ENCODE measurements at places on chromosomes 4 and X. TPM values are rescaled to one million over a fixed set of nuclear protein-coding genes. Genes with fewer than 3 reads are reported as not detected.

The AMBN gene
- total RNA-seq = not detected

GRCh38 chr4:183936574-183937345, 31.7 kb downstream of the STOX2 start:
- DNase-seq = no peak

DNA sequence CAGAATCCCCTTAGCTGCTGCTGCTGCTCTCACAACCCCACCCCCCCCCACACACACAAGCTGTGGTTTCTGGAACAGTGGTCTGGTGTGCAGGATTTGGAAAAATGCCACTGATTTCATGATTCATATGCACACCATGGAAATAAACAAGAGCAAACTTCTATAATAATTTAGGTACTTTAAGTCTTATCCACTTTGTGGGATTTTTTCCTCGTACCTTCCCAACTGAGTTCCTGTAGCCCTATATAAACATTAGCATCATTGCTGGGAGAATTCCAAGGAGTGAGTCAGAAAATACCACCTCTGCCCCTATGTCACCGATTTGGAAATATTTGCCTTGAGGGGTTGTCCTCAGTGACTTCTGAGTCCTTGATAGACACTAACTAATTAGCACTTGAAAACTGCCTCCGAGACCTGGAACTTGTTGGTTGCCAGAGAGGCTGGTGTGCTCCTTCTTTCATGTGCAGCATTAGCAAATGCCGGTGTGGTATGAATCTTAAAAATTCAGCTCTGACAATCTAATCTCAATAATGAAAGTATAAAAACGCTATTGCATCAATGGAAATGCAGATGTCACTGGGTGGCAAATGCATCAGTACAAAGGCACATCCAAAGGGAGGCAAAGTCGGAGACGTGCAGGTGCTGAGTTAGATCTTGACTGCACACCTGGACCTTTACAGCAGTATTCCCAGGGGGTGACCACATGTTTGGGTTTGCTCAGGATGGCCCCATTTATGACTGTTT, 61.8 kb downstream of the CPE start:
- DNase-seq = no peak

The UNC5C gene
- 2.0 TPM for total RNA-seq

- no peak for DNase-seq
Observed at GRCh38 chrX:138775517-138775916, 64.0 kb upstream of the FGF13 start.

- no peak for DNase-seq
Observed at GRCh38 chr4:139011225-139011950, 4.2 kb upstream of the NOCT start.

DNA sequence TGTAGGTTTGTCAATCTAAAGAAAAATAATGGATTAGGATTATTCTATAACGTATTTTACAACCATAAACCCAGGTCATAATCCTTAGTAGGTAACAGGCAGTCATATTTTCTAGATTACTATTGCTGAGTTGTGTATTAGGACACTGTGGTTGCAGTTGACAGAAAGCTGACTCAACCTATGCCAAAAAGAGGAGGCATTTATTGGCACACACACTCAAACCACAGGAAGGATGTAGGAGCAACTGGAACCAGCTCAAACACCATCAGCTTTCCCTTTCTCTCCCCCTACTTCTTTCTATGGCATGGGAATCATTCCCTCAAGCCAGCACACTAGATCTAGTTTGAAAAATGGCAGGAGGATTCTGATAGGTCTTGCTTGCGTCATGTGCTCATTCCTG, 136.4 kb upstream of the FAM9C start:
- DNase-seq = no peak
